ENCODE measurements at places on chromosomes 2 and 18.

DNA sequence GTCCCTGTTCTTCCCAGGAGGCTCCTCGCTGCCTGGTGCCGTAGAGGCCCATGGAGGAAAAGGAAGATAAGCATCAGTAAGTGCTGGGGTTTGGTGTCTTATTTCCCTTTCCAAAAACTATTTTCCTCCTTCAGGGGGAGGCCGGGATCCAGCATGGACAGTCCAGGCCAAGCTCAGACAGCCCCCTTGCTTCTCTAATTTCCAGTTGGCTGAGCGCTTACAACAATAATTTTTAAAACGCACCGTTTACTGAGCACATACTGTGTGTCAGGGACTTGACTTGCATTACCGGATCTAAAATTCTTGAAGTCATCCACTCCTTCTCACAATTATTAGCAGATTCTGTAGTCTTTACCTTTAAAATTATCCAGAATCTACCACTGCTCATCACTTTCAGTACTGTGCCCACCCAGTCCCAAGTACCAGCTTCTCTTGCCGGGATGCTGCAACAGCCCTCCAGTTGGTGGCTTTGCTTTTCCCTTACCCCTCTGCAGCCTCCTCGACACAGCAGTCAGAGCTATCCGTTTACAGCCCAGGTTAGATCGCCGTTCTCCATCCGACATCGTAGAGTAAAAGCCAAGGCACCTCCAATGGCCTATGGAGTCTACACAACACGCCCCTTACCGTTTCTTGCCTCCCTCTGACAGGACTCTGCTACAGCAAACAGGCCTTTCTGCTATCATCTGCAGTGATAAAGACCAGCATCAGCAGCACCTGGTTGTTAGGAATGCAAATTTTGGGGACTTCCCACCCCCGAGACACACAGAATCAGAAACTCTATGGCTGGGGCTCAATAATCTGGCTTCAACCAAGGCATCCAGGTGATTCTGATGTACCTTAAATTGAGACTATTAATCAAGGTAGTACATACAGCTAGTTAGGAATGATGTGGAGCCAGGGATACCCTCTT lies 75.2 kb upstream of the TSPYL6 start:
- DNase-seq = no peak

GRCh38 chr2:72937356-72937669 lies 20.0 kb downstream of the EMX1 start:
- DNase-seq = no peak

- DNase-seq = no peak
Observed at GRCh38 chr18:46158499-46158898, 54.3 kb downstream of the HAUS1 start.

DNA sequence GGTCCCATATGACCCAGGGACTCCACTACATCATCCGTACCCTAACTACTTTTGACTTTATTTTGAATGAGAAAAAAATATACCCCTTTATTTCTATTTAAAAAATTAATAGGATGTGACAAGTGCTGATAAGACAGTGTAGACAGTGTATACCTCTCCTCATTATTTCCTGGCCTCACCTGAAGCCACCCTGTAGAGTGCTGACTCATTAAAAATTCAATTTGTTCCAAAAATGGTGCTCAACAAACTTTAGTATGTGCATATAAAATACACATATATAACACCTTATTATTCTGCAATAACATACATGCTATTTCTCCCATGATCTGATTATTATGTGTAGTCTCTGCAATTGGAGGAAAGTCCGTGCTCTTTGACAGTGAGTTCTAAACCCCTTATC lies 20.8 kb downstream of the NOL4 start:
- no peak for DNase-seq

DNA sequence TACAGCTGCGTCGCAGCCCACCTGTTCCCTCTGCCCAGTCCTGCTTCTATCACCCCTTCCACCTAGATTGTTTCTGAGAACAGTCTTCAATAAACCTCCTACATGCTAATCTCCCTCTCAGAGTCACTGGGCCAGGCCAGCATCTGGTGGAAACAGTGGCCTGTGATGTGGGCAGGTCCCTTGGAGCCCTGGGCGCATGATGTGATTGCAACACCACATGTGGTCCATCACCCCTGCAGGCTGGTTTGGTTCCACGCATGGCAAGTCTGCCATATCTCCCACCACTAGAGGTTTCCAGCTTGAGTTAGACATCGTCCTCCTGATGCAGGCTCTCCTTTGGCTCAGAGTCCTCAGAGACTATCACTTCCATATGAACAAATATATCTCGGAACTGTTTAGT lies 83.5 kb downstream of the PRKCE start:
- DNase-seq = no peak

DNA sequence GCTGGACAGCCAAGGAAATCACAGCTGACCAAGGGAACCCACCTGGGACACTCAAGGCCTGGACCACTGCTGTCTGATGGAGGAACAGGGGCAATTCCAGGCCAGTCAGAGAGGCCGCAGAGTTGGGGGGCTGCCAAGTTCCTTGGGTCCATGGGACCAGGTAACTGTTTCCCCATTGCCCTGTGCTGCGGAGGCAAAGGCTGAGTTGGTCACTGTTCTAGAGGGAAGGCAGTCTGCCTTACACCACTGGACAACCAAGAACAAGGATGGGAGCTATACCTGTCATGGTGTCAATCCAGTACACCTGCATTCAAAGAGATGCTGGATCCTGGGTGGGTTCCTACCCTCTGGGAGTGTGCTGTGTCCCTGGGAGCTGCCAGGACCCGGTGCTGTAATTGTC lies 9.6 kb upstream of the SP140L start:
- no peak for DNase-seq

- peak; percentile 66 for DNase-seq
Observed at GRCh38 chr2:49973917-49974368, 819.6 kb upstream of the FSHR start.

DNA sequence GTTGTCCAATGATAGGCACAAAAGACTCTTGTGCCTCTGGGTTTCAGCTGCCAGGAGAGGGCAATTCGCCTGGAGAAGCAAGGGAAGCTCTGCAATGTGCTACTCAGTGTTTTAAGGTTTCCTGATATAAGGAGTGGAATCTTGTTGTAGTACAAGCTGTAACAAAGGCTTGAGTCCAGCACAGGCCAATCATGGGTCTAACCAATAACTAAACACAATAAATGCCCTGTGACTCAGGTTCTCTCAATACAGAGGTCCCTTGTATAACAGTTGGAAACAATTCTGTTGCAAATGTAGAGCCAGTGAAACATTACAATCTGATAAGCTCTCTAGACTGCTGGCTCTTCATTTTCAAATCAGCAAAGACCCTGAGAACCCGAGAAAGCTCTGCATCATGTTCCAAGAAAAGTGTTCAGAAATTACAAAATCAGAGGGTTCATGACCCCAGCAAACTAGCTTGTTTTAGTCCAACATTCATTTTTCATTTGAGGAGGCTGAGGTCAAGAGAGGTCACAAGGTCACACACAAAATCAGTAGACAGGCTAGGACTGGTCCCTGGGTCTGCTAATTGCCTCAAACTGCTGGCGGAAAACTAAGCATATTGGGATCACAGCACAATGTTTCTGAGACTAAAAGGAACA lies 59.0 kb upstream of the DNMT3A start:
- DNase-seq = no peak

GRCh38 chr2:237972211-237972610 lies 5.4 kb downstream of the UBE2F start:
- DNase-seq = no peak

GRCh38 chr18:23977719-23978483 lies 36.7 kb upstream of the TTC39C start:
- DNase-seq = peak; percentile 22

DNA sequence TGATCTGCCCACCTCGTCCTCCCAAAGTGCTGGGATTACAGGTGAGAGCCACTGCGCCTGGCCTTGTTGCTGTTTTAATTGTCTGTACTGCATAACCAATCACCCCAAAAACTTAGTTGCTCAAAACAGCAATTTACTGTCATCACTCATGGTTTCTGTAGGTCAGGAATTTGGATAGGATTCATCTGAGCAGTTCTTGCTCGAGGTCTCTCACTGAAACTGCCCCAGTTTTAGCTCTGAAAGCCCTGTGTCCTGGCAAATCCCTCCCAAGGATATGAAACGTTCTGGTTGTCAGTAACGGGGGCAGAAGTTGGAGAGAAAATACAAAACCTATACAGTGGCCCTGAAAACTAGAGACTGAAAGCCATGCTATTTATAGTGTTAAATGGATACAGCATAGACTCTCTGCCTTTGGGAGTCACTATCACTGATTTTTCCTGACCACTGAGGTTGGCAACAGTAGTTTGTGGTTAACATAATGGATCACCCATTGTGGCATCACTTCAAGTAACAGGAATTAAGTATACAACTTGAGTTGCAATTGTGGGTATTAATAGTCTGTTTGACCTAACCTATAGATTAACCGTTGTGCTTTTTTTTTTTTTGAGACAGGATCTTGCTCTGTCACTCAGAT lies 27.2 kb upstream of the ERICH2 start:
- DNase-seq = no peak

- no peak for DNase-seq
Observed at GRCh38 chr2:69789772-69790600, 39.5 kb upstream of the GMCL1 start.

DNA sequence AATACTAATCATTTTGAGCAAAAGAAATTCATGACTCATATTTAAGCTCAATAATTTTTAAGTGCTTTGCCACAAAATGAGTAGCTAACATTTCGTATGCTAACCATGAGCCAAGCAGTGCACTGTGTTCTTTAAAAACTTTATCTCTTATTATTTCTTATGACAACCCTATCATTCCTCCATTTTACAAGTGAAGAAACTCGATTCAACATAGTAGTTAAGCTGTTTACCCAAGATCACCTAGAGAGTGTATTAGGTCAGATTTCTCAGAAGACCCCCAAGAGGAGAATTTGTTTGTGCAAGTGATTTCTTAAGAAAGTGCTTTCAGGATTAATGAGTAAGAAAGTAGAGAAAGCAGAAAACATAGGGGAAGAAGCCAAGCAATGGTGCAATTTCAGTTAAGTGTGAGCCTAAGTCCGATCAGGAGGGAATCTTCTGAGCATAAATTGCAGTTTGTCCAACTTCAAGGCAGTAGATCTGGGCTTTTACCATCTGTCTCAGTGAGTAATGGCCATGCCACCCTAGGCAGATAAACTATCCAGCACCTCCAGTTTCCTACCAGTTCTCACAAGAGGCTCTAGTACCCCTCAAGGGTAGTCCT lies 202.7 kb downstream of the SCG2 start:
- no peak for DNase-seq

DNA sequence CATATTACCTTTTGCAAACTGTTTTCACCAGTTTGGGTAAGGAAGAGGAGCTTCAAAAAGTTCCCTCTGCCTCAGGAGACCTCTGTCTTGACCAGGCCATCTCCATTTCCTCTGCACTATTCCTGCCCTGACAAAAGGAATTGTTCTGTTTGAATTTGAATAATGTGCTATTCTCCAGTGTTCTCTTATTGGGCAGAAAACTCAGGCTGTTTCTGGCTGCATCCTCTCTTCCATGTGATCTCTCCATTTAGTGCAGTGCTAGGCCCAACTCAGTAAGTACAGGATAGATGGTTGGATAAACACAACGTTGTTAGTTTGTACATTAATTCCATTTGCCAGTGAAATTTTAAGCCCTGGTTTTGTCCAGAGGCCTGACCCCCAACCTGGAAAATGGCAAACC lies 102.2 kb upstream of the CELF4 start:
- no peak for DNase-seq

- no peak for DNase-seq
Observed at GRCh38 chr18:26631135-26631534, 82.8 kb upstream of the KCTD1 start.

- DNase-seq = no peak
Observed at GRCh38 chr2:117555965-117556364, 258.5 kb upstream of the DDX18 start.

DNA sequence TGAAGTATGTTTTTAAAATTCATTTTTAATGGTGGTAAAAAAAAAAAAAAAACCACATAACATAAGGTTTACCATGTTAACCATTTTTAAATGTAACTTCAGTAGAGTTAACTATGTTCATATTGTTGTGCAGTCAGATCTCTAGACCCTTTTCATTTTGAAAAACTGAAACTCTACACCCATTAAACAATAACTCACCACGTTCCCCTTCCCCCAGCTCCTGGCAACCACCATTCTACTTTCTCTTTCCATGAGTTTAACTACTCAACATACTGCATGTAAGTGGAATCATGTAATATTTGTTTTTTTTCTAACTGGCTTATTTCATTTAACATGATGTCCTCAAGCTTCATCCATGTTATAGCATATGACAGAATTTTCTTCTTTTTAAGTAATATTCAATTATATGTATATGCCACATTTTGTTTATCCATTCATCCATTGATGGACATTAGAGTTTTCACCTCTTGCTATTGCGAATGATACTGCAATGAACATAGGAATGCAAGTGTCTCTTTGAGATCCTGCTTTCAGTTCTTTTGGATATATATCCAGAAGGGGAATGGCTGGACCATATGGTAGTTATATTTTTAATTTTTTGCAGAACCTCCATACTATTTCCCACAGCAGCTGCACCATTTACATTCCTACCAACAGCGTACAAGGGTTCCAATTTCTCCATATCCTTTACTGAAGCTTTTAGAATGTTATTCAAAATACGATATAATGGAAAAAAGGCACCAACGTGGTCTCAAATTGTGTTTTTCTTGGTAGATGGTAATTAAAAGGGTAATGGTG lies 91.0 kb downstream of the SPTBN1 start:
- DNase-seq = no peak

DNA sequence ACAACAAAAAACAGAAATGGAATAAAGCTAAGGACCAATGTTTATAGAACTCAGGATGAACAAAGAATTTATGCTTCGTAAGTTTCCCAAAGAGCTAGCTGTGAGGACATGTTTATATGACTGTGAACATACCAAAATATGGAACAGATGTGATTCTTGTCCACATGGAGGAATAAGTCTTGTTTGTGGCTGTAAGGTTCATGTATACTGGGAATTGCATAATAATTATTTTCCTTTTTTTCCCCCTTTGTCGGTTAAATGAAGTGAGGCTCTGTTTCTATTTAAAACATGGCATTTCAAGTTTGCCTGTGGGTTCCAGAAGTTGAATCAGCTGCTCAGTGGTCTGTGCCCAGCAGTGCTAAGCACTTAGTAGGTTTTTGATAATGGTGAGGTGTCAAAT lies 108.1 kb downstream of the FHOD3 start:
- no peak for DNase-seq

DNA sequence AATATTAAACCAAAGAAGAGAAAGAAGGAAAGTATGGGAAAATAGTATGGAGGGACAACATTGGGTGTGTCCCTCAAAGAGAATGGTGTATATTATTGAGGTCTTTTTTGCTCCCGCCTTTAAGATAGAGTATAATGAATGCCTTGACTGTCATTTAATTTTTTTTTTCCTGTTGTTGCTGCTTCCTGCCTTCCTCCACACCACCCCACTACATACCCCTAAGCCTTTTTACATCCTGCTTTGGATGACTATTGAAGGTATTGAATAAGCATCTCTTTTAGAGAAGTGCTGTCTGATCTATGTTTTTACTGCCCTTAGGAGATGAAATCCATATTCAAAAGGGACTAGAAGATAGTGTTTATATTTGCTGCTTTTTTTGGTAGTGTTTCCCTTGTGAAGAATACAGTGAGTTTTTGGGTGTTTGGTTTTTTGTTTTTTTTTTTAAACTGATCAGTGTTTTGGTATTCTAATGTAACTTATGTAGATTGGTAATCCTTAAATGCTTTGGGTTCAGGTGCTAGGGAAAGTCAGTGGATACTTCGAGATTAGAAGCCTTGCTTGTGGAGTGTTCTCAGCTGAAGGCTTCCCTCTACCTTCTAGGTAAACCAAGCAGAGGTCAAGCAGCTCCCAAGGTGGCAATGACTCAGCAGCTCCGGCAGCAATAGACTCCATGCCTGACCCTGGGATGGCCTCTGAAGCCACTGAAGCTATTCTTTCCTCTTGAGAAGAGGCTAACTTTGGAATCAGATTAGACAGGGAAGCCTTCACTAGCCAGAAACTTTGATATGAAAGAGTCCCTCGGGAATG lies 5.0 kb downstream of the FZD7 start:
- DNase-seq = no peak

All from CD4-positive, alpha-beta T cell treated with Interleukin-1 beta for 1 hour (primary cell).